Stimulated activated memory B cell treated with anti-CD40 and anti-IgM and Interleukin-4, amounts not matched to agents 10 μg/mL and 1 μg/mL and 100 μg/mL, for 72 hours (primary cell): ENCODE measurements at places on chromosomes 3 and 15.
A peak's percentile ranks its signal among the peaks of the same experiment; 100 is the strongest.

DNA sequence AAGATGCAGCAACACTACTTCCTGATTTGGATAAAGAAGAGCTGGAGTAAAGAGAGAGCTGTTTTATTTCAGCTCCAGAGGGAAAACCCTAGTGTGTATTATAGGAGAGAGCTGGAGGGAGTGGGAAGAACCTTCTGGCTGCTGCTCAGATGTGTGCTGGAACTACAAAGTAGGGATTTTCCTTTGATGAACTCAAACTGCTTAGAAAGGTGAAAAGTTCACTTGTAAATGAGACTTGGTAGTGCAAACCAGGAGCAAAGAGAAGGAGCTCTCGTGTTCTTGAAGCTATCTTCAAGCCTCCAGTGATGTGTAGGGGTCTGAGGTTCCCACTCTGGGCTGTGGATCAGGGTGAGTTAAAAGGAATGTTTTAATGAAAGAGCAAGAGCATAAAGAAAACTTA is 110.4 kb downstream of the EDEM1 start:
- ATAC-seq: no peak

GRCh38 chr3:126501736-126502135 is 15.8 kb downstream of the UROC1 start:
- ATAC-seq: no peak

DNA sequence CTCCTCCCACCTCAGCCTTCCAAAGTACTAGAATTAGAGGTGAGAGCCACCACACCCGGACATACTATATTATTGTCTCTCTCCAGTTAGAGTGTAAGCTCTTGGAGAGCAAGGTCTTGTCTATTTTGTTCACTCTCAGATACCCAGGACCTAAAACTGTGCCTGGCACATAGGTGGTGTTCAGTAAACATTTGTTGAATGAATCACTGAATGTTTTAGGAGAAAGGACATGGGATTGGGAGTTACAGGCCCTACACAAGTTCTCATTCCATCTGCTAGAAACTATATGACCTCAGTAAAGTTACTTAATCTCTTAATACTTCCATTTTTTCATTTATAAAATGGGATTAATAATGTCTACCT is 1.5 kb upstream of the ATR start:
- ATAC-seq: no peak

GRCh38 chr3:71152892-71153265 is 430.6 kb downstream of the FOXP1 start:
- ATAC-seq: no peak

DNA sequence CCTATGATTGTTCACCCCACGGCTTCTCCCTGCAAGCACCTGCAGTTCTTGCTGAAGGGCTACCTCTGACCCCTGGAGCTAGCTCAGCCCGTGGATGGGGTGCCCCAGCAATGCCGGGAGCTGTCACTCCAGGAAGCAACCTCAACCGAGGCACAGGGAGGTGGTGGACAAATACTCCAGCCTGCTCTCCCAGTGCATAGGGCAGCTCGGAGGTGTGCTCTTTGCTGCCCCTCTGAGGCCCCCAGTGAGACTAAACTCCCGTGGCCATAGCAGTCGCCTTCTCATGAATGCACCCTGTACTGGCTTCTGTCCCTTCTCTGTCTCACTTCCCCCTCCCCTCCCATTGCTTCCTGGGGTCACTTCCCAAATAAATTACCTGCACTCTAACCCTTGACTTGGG is 48.5 kb downstream of the LINGO1 start:
- ATAC-seq: no peak

DNA sequence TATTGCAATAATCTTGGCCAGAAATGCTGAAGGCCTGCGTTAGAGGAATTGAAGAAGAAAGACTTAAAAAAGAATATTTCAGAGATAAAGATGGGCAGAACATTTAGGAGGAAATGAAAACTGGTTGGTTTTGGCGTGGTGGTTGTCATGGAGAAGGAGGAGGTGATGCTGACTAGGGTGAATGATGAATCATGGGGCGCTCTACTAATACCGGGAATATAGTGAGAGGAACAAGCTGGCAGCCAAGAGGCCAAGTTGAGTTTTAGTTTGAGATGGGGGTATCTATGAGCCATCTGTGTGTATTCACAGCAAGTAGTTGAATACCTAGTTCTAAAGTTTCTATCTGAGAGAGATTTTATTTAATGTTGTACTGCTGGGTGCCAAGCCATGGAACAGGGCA is 6.8 kb upstream of the GAP43 start:
- peak; percentile 84 for ATAC-seq

GRCh38 chr15:44541282-44541958 is 4.5 kb downstream of the EIF3J start:
- ATAC-seq: no peak

DNA sequence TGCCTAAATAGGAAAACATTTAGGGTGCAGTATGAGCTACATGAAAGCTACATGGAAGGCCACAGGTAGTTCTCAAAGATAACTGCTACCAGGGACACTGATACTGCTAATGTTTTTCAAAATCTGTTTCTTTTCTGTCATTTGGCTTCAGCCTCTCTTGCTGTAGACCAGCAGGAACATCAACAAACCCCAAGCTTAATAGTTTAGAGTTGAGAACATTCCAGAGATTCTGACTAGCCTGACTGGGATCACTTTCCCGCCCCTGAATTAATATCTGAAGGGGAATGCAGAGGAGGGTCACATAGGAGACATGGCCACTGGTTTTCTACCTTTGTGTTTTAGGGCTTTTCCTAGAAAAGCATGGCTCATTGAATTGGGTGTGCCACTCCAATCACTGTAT is 16.9 kb upstream of the C3orf38 start:
- ATAC-seq: no peak

DNA sequence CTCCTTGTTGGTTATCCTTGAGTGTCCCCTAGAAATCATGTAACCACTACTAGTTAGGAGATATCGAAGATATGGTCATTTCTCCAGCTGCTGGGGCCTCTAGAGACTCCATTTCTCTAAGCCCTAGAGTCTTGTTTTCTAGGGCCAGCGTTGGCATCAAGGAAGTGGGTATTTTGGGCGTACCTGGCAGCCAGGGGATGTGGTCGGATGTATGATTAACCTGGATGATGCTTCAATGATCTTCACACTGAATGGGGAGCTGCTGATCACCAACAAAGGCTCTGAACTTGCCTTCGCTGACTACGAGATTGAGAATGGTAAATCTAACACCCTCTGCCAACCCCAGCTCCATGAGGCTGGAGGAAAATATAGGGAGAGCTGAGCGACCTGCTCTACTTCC is 325.5 kb downstream of the RYR3 start:
- ATAC-seq: no peak

DNA sequence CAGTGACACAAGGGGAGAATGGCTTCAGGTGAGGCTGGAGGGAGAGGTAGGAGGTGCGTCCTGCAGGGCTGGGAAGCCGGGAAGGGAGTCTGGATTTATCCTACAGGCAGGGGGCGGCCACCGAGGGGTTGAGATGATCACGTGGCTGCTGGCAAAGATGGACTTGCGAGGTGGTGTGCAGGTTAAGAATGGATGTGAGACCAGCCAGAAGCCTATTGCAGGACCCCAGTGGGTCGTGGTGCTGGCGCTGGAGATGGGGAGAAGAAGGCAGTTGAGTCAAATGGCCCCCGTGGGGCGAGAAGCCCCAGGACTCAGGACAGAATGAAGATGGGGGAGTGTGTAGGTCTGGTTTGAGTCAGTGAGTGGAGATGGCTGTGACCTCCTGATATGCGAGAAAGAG is 183.1 kb downstream of the FAM43A start:
- no peak for ATAC-seq

GRCh38 chr3:9912294-9912935 is 4.5 kb upstream of the IL17RC start:
- ATAC-seq: no peak

- no peak for ATAC-seq
Observed at GRCh38 chr15:72971766-72972165, 80.5 kb upstream of the NEO1 start.

DNA sequence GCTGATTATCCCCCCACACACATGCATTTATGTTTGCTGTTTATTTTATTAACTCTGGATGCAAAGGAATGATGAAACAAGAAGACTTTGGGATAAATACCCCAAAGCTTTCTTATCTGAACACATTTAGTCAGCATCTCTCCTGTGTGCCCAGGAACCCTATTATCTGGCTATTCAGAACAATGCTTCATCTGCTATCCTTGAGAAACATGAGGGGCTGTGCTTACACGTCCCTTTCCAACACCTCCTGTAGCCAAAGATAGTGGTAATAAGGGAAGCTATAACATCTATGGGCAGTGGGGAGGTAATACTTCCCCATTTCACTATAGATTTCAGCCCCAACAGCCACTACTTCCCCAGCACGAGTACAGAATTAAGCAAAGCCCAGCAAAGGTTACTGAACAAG is 94.7 kb downstream of the SSR3 start:
- ATAC-seq: peak; percentile 78
